ENCODE measurements at places on chromosomes 3 and 15. TPM values are rescaled to one million over a fixed set of nuclear protein-coding genes. Genes with fewer than 3 reads are reported as not detected.

DNA sequence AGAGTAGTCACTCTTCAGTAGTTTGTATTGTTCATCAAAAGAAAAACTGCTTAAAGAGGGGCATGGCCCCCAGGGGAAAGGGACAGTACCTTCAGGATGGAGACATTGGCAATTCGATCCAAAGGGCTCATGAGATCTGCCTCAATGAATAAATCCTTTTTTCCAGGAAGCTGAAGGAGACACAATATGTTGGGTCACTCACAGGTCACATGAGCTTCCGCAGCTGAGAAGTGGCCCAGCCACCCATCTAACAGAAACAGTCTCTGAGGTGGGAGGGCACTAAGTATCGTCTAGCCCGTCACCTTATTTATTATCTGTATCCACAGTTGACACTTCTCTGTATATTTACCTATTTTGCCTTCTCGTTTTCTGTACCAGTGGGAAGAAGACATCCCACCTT lies 4.7 kb downstream of the VPS33B start:
- no peak for DNase-seq

DNA sequence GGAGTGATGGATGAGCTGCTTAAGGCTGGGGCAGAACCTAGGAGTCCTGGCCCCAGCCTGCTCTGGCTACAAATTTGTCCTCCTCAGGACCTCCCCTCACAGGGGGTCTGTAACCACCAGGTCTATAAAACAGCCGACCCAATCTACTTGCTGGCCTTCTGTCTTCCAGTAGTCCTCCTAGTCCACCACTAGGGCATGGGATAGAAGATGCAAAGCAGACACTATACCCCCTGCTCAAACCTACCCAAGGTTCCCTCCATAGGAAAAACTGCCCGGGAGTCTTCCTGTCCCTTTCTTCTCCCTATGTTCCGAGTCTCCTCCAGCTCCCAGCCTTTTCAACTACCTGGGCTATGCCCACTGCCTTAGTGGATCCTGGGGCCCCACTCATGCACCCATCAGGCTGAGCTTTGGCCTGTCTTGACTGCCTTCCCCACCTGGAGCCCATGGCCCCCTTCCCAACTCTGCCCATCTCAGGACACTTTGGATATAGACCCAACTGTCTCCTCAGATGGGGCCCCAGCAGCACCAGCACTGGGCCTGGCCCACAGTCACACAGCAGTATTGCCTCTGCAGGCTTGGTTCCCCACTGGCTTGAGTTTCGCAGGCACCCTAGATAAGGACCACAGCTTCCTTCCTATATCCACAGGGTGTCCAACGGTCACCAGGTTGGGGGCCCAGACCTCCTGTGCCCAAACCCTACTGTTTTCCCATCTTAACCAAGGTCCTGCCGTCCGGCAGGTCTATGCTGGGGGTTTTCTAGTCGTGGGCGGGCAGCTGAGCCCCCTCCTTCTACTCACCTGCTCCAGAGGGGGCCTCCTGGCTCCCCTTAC lies 1.1 kb downstream of the HYAL3 start:
- DNase-seq = peak; percentile 45

CD86 gene
- polyA plus RNA-seq = not detected

DNA sequence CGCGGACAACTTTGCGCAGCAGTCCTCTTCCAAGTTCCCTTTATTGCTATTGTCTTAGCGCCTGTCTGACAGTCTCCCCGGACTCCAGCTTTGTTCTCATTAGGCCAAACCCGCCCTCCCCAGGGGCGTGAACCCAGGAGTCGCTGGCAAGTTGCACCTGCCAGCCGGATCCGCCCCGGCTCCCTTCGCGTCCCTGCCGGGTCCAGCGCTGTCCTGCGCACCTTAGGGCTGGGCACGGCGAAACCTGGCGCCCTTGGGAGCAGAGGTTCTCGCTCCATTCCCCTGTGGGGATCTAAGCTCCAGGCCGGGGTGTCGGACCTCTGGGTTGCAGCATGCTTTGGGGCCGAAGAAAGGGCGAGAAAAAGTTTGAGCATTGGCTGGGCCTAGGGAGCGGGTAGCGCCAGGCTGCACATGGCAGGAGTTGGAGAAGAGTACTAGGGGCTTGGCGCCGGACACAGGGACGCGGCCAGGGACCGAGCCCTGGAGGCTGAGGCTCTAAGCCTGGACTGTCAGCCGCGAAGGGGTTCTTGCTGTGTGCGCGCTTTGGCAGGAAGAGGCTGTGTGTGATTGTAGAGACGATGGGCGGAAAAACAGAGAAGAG lies 335.1 kb upstream of the THRB start:
- DNase-seq = peak; percentile 12

- DNase-seq = peak; percentile 66
These were observed 73.3 kb downstream of the MRPL46 start for GRCh38 chr15:88393719-88394519.

FGF7 gene
- 362 TPM for polyA plus RNA-seq

DNA sequence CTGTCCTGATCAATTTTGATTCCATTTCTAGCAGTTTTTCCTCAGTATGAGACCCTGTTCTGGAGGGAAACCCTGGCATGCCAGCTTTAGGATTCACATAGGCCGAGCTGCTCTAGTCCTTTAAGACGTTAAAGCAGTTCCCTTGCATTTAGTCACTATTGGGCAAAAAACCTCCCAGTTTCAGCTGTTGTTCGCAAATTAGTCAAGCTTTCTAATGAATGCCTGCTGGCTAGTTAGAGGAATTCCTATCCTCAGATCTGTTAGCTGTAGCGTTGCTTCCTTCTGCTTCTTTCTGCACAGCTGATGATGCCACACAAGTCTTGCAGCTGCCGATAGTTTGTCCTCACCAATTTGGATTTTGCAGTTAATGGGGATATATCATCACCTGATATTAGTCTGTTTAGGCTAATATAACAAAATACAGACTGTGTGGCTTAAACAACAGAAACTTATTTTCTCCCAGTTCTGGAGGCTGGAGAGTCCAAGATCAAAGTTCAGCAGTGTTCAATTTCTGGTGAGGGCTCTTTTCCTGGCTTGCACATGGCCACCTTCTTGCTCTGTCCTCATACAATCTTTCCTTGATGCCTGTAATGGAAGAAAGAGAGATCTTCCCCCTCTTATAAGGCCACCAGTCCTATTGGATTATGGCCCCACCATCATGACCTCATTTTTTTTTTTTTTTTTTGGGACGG lies 7.5 kb upstream of the UBL7 start:
- no peak for DNase-seq

- DNase-seq = no peak
These were observed 56.6 kb upstream of the KLF13 start for GRCh38 chr15:31269816-31270575.

DNA sequence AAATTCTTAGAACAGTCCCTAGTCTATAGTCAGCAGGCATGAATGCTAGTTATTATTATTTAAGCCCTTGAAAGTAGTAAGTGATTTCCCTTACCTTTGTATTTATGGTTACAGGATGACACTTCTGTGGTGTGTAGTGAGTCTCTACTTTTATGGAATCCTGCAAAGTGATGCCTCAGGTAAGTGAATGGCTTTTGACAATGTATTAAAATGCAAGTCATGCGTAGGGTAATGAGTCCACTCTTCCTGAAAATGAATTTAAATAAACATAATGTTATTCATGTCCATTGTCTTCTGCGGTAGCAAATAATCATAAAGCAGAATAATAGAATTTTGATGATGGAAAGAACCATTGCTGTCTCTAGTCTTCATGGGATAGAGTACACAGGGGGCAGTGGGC lies 50.3 kb downstream of the IL1RAP start:
- no peak for DNase-seq

DNA sequence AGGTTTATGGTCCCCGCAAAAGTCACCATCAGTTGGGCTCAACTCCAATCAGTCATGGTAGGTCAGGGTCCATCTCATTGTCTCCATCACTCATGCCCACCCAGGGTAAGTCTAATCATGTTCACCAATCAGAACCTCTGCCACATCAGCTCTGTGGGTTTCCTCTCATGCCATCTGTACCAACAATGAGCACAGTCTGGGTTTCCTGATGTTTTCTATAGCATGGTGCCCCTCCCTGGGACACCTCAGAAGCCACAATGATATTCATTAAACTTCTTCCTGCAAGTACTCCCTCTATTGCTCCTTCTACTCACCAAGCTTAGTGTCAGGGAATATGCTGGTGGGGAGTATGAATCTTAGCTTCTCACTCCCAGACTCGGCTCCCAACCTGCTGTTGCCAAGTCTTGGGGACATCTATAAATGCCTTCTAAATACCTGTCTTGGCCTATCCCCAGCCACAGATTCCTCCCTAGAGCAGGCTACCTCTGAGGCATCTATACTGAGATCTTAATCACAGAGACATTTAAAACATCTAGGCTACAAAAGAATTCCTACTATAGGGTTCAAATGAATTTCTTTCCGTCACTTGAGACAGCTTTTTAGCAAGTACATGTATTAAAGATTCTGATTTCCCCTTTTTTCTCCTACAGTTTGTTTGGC lies 5.0 kb upstream of the CCR2 start:
- DNase-seq = no peak

FOXL2NB gene
- 1.2 TPM for polyA plus RNA-seq

DNA sequence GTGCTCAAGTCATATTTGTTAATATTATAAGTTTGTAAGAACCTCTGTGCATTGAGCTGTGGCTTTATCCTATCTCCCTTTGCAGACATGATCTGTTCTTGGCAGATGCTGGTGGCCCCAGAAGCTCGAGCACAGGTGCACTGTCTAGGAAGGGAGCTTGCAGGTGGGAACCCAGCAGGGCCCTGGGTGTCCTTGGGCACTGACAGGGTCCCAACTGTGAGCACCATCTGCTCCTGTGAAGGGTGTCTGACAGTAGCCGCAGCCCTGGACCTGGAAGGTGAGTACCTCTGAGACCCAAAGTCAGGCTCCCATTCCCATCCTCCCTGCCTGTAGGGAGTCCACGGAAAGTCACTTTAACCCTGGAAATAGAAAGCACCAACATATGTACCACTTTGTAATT lies 2.4 kb upstream of the REC114 start:
- no peak for DNase-seq

GRCh38 chr3:183178833-183179549 lies 16.5 kb upstream of the LAMP3 start:
- DNase-seq = peak; percentile 75

LRTM1 gene
- polyA plus RNA-seq = not detected

DNA sequence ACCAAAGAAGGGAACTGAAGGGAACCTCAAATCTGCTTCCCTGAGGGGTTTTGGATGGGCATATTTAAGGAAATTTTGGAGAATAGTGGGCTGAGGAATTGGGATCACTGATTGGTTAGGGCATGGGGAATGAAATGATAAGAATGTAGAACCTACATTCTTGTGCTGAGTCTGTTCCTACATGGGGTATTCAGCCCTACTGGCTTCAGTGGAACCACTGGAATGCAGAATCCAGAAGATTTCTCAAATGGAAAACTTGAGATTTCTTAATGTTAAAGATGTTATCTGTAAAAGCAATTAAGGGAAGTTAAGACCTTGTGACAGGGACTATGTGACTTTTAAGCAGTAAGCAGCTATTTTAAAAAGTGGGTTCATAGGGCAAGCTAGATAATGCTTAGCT lies 1062.4 kb downstream of the AGBL1 start:
- no peak for DNase-seq

GRCh38 chr3:42829083-42829627 lies 19.9 kb downstream of the ACKR2 start:
- DNase-seq = no peak

UBAP1L gene
- polyA plus RNA-seq = 0.89 TPM

TERC gene
- polyA plus RNA-seq = not detected

GRCh38 chr15:59436774-59437141 lies 1.2 kb upstream of the FAM81A start:
- peak; percentile 7 for DNase-seq

GRCh38 chr3:169280010-169280585 lies 383.4 kb downstream of the MECOM start:
- DNase-seq = no peak

DNA sequence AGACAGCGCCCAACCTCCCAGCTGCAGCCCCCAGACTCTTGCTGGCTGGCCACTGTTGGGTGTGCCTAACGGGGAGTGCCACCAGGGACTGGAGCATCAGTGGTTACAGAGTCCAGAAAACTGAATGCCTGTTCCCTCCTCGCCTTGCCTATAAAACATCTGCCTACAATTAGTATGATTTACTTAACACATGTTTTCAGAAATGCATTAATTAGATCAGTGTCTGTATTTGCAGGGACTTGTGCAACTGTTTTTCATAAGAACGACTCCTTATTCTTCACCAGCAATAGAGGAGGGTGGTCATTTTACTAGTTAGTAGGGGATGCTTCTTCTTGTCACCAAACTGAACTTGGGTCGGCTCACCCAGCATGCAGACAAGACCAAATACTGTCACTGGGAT lies 248.7 kb downstream of the GABRG3 start:
- no peak for DNase-seq

DNA sequence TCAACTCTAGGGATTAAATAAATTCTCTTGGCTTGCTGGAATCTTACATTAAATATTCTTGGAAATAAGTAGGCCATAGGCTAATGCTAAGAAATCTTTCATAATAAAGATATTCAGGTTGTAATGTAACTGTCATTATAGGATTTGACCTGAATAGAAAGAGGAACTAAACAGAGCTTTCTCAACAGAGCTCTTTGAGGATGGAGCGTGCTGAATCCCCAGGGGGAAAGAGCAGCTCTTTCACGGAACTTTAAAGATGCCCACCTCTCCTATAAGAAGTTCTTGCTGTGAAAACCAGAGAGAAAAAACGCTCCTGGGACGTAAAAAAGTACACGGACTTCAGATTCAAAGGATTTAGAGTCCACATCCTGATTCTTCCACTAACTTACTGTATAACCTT lies 77.9 kb downstream of the NTRK3 start:
- DNase-seq = no peak

DNA sequence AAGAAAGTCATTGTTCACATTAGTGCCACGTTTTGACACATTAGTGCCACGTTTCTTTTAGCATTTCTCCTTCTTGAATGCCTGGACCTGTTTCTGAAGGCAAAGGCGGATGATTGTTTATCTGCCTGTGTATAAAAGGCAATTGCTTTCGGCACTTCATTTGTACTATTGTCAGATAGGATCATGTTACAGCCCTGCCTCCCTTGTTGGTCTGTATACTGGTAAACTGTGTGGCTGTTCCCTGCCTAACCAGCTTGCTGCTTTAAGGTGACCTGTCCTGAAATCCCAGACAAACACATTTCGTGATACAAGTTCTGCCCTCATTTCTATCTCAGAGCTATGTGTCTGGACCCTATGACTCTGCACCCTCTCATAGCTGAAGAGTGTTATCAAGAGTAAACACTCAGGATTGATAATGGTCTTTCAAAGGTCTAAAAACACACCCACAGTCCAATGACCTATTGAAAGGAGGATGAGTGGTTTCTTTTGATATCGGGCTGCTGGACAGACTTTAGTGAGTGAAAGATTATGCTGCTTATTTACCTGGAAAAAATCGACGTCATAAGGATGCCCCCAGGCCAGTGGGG lies 276.3 kb upstream of the MCTP2 start:
- DNase-seq = no peak

- DNase-seq = peak; percentile 64
These were observed 14.1 kb upstream of the CXCR6 start for GRCh38 chr3:45929042-45929679.

DNA sequence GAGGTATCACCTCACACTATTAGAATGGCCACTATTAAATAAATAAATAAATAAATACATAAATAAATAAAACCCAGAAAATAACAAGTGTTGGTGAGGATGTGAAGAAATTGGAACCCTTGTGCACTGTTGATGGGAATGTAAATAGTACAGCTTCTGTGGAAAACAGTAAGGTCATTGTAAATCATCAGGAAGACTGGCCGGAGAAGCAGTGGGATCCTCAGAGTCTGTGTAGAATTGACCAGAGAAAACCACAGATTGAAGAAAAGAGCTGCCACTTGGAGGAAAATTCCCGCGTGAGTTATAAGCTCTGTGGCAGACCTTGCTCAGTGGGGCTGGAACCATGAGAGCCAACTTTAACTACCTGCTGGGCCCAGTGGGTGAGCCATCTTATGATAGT lies 92.0 kb downstream of the RAD18 start:
- no peak for DNase-seq

GRCh38 chr3:170766823-170767575 lies 103.0 kb downstream of the RPL22L1 start:
- DNase-seq = no peak

CLEC3B gene
- 49.5 TPM for polyA plus RNA-seq
